ENCODE measurements at places on chromosomes 1 and 21.

GRCh38 chr1:206430031-206430983, 40.0 kb upstream of the IKBKE start:
- DNase-seq: no peak

GRCh38 chr1:31715087-31715872, 11.5 kb upstream of the COL16A1 start:
- no peak for DNase-seq

- DNase-seq: peak; percentile 25
Observed at GRCh38 chr1:113073479-113073950, 517 bp downstream of the LRIG2 start.

DNA sequence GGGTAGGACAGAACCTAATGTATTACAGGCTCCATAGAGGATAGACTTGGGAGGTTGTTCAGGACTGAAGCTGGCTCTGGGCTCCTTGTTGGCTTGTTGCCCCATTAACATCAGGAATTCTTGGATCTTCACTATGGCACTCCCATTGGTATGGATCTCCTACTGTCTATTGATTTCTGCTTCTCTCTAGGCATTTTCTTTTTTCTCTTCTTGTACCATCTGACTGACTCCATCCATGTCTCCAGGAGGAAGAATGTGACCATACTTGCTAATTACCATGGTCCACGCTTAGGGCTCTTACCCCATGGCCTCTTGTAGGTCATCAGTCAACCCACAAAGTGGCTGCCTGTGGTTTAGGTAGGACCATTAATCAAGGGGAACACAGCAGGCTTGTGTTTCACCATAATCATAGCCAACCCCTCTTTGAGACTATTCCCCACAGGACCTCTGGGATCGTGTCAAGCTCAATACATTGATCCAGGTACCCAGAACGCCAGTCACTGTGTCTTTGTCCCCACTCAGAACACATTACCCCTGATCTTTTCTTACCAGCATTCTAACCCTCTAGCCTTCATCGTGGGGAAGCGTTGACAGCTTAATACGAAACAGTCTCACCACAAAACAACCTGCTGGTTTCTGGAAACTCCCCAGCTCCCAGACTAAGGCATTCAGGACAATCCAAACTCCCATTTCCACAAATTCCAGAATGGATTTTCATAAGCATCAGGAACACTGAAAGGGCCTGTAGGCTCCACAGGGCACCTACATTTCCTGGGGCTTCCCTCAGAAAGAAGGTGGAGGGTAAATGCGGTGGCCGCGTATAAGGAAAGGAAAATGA, 97.1 kb downstream of the ETS2 start:
- DNase-seq: no peak

GRCh38 chr1:174726167-174726879, 273.4 kb upstream of the CACYBP start:
- DNase-seq: no peak

DNA sequence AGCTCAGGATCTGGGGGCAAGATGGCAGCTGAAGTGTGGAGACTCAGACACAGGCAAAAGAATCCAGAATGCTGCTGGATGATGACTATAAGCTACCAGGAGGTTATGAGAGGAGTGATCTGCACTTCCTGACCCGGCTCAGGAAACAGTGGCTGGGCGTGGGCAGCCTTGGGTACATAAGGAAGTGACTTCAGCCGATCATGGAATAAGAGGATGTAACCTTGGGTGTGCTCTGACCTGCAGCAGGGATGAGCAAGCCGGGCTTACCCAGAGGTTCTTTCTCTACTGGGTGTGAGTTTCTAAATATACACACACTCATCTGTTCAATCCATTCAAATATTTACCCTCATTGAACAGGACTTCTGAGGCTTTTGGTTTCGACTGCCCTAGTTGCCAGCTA, 62.7 kb downstream of the CD34 start:
- DNase-seq: no peak

DNA sequence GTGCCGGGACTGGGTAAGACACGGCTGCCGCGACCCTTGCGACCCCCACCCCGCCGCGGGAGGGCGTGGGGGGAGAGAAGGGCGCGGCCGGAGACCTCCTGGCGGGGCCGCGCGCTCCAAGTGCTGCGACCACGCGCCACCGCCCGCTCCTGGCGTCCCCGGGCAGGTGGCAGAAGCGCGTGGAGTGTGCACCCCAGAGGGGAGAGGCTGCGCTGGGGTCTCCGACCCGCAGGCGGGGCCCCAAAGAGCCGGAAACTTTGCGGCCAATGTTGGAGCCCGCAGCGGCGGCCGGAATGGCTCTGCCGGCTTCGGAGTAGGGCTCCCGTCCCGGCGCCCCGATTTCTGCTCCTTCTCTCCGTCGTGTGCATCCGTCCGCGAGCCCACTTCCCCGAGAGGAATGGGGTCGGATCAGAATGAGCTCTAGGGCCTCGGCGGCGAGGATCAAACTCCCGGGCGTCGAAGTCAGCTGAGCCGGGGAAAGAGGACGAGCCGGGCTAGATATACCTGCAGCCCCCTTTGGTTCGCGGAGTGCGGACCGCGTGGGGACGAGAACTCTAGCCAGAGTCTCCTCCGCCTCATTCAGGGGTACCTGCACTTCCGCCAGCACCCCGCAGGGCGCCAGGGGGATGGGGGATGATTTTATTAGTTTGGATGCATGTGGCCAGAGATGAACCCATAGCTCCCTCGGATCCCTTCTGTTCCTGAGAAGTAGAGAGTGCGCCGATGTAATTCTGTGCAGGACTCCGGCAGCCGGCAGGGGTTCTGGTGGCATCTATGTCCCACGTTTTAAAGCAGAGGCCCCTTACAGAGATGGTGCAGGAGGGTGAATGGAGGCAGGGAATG, 751 bp downstream of the STUM start:
- no peak for DNase-seq

GRCh38 chr1:244171241-244171985, 120.3 kb downstream of the ZBTB18 start:
- DNase-seq: no peak

DNA sequence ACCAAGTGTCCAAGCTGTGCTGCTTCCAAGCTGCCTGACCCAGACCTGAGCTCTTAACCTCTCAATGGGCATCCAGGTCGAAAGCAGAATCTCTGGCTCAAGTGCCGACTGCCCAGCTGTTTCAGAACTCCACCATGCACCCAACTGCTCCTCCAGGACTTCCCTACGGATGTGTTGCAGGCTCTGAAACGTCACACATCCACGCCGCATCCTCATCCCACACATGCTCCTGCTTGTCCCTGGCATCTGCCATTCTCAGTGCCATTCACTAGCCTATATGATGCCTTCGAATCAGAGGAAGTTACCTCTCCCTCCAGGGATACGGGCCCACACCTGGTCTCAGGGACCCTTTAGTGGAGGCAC, 11.2 kb downstream of the PDZK1IP1 start:
- no peak for DNase-seq

- no peak for DNase-seq
Observed at GRCh38 chr1:108913105-108913948, 36.5 kb downstream of the GPSM2 start.

DNA sequence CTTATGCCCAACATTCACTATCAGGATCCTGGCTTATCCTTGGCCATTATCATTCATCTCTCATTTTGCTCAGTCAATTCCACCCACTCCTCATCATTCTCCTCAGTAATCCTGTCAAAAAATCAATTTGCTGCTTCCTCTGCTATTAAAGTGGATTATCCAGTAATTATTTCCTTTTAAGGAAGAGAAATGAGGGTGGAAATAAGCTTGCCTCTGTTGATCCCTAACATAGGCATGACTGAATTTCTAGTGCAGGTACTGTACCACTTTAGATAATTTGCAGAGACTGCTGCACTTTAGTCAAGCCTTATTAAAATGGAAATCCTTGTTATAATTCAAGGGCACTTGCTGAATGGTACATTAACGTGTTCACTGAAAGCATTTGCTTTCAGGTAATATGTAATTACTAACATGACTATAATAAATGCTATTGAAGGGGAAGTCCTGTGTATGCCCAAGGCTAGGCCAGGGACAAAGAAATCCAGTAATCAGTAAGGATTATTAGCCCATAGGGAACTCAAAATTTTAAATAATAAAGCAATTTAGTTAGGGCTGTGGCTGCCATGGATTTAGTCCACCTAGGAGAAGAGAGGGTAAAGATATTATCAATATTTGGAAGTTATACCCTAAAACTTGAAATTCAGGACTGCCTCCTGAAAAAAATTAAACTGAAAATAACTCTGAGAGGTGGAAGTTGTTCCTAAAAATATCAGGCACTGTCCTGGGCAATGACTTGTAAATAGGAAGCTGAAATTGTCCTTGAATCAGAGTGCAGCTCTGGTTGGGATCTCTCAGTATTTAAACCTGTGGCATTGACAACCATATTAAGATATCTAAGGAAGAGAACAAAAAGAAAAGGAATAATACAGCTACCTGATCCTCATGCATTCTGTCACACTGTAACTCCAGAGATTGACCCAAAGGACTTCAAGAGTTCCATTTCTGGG, 43.4 kb downstream of the RGS2 start:
- no peak for DNase-seq

- DNase-seq: no peak
Observed at GRCh38 chr1:25987951-25988350, 9.9 kb downstream of the PAFAH2 start.

GRCh38 chr21:43904331-43904781, 39.3 kb downstream of the AGPAT3 start:
- DNase-seq: no peak

DNA sequence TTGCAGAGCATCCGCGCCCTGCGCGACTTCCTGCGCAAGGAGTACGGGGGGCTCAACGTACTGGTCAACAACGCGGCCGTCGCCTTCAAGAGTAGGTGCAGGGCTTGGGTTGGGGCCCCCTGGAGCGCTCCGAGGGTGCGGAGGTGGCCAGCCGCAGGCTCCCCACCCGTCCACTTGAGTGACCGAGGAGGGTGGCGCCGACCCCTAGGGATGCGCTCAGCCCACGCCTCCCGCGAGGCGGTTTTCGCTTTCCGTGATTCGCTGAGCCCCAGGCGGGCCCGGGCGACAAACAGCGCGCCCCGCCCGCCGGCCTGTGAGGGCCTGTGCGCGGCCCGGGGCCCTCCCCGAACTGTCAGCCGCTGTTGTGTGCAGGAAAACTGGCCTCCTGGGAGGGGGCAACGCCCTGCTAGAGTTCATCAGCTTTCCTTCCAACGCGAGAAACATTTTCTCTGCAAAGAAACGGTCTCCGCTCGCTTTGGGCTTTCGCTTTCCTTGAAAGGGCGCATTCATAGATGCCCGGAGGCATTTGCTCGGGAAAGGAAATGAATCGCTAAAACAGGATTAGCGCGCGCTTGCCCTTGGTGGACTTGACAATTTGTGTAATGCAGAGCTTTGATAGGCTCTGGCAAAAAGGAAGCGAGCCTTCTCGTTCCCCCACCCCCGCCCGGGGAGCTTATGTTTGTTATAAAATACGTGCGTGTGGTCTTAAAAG, 668 bp downstream of the CBR3 start:
- no peak for DNase-seq

GRCh38 chr1:18253093-18253492, 145.5 kb downstream of the IGSF21 start:
- no peak for DNase-seq

DNA sequence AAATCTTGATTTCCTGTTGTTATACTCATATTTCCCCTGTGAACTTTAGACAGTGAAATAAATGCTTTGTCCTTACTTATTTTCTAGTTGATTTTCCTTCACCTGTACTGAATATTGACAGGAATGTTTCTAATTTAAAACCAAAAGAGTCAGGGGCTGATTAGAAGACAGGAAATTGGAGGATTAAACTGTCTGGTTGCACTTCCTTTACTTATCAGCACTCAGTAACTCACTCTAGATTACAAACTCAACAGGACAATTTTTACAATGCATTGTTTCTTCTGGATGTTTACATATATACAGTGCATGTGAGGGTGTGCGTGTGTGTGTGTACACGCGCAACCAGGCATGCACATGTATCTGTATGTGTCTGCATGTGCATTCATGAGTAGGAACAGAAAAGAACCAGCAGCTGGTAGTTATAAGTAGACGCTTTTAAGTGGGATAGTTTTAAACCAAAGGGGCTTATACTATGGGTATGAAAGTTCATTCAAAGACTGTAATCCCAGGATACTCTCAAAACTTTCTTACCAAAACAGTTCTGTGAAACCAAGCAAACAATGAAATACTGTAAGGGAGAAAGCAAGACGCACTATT, 212.0 kb upstream of the NFIA start:
- DNase-seq: no peak

DNA sequence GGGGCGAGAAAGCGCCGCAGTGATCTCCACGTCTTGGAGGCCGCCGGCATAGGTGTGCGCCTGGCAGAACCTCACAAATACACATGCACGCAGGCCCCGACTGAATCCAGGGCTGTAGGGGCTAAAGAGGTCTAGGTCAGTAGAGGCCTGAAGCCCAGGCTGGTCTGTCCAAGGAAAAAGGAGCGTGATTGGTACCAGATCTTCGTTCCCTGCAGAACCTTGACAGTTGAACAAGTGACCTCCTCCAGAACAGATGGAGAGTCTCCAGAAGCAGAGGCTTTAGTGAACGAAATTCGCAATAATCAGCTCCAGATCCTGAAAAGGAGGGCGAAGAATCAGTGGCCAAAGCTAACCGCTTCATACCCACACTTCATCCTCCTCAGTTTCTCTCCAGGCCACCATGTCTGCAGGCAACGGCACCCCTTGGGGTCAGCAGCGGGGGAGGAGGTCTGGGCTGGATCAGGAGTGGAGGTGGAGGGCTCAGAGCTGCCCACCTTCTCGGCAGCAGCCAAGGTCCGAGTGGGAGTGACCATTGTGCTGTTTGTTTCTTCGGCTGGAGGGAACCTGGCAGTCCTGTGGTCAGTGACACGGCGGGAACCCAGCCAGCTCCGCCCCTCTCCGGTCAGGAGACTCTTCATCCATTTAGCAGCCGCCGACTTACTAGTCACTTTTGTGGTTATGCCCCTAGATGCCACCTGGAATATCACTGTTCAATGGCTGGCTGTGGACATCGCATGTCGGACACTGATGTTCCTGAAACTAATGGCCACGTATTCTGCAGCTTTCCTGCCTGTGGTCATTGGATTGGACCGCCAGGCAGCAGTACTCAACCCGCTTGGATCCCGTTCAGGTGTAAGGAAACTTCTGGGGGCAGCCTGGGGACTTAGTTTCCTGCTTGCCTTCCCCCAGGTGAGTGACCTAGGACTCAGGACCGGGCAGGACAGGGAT, 749 bp upstream of the PEX11B start:
- no peak for DNase-seq

GRCh38 chr1:162782671-162783070, 7.8 kb upstream of the HSD17B7 start:
- no peak for DNase-seq

DNA sequence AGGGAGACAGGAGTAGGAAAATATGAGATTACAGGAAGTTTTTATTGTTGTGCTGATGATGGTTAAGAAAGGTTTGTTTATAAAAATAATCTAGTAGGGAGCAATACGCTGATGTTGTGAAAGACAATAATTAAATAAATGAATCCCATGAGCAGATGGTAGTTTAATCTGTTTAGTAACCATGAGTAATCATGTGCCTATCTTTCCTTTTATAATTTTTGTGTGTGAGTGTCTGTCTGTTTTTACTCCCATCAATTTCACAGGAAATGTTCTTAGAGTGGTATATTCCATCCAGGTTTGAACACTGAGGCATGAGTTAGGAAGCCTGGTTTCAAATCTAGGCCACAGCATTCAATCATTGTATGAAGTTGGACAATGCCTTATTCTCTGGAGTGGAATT, 180.5 kb downstream of the OLFM3 start:
- DNase-seq: no peak
